Non-pigmented ciliary epithelial cell (primary cell): ENCODE measurements at places on chromosomes 4 and X.

GRCh38 chrX:1584237-1585011 is 7.0 kb upstream of the AKAP17A start:
- no peak for DNase-seq

DNA sequence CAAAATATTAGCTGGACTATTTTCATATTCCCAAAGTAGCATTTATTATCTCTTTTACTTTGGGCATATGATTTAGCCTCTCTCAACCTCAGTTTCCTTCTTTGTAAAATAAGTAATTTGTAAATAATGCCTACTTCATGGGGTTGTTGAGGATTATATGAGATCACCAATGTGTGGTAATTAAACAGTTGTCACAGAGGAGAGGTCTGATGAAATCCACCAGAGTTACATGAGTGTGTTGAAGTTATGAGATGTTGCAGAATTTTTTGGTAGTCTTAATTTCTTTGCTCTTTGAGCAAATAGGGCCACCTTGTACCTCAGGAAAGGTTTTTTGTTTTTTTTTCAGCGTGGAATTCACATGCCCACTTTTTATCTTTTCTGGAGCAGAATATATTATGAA is 1.4 kb downstream of the COX7B start:
- no peak for DNase-seq

GRCh38 chr4:18056030-18056429 is 34.5 kb upstream of the LCORL start:
- DNase-seq = no peak

GRCh38 chr4:36138220-36138619 is 106.1 kb downstream of the ARAP2 start:
- peak; percentile 49 for DNase-seq

GRCh38 chr4:67158666-67159065 is 386.6 kb downstream of the CENPC start:
- DNase-seq = no peak

- DNase-seq = no peak
Observed at GRCh38 chrX:2550328-2551020, 49.7 kb upstream of the DHRSX start.

DNA sequence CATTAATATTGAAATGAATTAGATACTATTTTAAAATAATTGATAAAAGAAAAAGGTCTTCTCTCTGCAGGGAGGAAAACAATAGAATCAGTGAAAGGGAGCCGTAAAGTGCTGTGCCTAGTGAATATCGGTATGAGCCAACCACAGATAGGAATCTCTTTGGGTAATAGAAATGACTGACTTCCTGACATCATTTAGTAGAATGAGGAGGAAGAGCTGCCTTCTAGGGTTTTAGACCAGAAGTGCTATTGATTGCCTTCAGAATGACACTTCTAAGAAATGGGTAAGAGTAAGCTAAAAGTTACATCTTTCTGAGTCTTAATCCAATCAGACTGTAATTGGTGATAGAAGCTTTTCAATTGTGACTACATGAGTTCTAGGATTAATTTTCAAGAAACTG is 134.0 kb upstream of the MAP9 start:
- no peak for DNase-seq

- no peak for DNase-seq
Observed at GRCh38 chr4:113293674-113294073, 244.2 kb downstream of the ANK2 start.
